ENCODE measurements at places on chromosomes 12 and 14.
A peak's percentile ranks its signal among the peaks of the same experiment; 100 is the strongest.

DNA sequence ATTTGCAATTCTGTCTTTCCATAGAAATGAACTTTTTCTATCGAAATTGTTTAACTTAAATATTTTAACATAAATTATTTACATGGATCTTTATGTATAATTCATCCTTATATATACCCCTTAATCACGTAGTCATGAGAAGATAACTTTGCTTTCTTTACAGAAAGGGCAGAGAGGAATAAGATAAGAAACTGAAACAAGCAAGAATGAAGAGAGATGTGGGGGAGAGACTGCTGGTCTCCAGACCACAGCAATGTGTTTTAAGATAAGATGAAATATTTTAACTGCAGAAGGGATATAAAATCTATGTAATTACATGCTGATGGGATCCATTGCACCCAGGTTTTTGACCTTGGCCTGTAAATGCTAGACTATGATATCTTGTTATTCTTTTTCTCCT, 34.7 kb upstream of the DNM1L start:
- no peak for DNase-seq

DNA sequence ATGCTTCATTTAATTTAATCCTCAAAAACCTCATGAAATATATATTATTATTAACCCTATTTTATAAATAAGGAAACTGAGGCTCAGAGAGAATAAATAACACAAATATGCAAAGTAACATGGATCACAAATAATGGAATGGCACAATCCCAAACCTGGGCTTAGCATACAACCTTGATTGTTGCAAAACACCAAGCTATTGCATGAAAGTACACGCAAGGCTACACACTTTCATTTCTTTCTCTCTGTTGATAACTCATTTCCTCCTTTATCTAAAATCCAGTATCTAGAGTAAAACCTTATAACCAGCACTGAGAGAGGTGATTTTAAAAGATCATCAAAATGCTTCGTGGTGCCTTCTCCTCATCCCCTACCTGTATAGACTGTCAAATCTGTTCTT, 2.8 kb upstream of the DAAM1 start:
- DNase-seq: no peak

GRCh38 chr14:20807304-20808161, 4.9 kb upstream of the RNASE1 start:
- no peak for DNase-seq

GRCh38 chr12:54359762-54360351, 4.4 kb downstream of the GPR84 start:
- DNase-seq: no peak

DNA sequence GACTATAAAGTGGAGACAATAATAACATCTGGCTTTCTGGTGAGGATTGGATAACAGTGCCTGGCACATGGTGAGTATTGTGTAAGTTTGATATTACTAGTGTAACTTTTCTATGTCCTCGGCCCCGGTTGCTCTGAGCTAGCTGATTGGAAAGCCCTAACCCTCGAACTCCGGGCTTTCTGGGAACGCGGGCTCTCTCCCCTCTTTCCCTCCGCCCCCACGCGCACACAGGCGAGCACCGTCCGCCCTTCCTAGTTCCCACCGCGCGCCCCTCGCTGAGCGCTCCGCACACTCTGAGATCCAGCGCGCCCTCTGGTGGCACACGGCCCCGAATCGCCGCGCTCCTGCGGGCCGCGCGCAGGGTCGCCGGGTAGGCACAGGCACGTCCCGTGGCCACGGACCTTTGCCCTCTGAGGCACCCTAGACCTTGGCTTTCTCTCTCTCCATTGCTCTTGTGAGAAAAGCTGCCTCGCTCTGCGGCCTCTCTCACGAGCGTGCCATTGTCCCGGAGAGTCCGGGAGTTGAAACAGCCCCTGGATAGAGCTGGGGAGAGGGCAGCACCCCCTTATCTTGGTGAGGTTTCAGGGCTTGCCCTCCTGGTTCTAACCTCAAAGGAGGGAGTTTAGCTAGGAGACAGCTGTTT, 23.2 kb upstream of the ESRRB start:
- peak; percentile 26 for DNase-seq

DNA sequence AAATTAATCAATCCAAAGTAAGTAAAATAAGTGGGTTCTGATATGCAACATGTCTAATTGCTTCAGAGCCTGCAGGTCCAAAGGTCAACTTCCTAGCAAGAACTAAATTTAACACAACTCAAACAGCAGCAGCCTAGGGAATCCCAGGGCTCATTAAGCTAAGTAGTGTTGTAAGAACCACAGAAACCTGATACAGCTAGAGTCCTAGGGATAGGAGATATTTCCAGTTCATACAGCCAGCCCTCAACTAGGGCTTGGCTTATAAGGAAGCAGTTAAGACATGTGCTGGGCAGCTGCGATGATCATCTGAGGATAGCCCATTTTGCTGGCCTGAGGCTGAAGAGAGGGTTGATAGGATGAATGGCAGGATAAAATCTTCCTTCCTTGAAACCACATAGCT, at the start of gene OR4Q3:
Gene OR4Q3 (plus strand): TSS at position 316 of the 400 bp plus-strand sequence.
- DNase-seq: no peak

DNA sequence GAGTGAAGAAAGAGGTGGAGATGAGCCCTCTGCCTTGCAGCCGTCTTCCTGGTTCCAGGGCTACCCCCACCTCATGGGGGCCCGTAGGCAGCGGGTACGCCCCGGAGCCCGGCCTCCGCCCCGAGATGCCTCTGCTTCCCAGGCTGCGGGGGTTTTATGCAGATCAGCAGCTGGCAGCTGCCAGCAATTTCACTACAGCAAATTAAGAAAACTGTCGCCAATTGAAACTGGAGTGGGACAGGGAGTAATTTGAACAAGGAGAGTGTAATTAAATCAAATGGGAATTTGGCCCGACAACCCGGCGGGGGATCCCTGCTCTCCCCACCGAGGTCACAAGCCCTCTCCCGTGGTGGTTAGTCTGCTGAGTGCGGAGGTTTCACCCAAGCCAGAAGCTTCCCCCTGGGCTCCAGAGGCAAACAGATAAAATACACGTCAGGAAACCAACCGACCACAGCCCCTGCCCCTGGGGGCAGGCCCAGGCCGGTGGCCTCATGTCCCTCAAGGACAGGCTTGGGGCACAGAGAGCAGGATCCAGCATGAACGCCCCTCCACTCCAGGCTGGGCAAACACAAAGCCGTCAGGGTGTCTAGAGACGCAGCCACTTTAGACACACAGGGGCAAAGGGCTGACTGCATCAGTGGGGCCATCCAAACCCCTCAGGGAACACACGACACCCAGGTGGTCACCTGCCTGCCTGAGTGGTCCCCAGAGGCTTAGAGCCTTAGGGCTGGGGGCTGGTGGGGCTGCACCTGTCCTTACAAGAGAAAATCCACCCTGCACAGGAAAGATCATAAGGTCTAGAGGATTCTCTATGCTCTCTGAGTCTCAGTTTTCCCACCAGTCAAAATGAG, 53.8 kb downstream of the TESC start:
- no peak for DNase-seq

DNA sequence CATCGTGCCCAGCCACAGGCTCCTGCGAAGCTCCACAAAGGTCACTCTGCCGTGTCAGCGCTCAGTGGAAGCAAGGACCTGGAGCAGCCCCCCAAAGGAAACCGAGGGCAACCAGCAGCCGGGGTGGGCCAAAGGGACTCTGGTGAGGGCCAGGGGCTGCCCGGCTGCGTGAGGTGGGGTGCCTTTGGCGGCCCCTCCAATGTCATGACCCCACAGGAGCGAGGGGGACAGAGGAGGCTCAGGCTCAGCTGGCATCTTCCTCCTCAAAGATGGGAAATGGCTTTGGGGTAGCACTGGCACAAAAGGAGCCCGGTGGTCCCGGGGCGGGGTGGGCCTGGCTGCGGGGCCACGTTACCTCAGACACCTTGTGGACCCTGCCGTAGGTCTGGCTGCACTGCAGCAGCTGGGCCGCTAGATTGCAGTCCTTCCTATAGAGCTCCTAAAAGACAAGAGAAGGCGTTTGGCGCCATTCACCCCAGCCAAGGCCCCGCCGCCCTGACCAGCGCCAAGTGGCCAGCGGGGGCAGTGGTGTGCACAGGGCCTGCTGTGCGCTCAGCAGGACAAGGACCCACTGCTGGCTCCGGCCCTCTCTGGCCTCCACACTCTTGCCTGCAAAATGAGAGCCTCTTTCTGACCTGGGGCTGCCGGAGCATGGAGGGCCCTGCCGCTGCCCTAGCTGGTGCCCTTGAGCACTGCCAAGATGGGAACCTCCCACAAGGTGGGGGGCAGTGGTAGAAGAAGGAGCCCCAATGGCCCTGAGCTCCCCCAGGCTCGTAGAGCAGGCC, 46.9 kb downstream of the BEGAIN start:
- DNase-seq: no peak

DNA sequence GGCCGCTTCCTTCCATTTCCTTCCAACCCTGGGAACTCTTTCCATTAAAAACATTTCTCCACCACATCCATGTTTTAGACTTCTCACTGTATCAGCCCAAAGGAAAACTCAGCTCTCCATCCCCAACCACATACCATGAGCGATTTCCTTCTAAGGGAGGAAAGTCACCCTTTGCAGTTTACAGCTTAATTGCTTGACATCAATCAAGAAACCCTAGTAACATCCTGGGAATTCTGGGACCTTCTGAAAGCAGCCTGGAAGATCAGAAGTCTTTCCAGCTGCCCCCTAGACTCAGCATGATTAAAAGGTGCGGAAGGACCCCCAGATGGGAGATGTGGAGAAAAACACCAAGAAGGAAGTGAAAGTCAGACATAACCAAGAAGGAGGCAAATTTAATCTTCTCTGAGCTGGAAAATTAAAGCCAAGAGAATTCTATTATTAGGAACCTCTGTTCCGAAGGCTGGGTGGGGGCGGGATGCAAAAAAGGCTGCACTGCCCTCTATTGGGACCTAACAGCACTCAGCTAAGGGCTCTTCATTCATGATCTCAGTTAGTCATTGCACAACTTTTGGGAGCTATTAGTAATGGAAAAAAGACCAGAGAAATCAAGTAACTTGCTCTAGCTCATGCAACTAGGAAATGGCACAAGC, 73.3 kb upstream of the PLXNC1 start:
- DNase-seq: peak; percentile 80

DNA sequence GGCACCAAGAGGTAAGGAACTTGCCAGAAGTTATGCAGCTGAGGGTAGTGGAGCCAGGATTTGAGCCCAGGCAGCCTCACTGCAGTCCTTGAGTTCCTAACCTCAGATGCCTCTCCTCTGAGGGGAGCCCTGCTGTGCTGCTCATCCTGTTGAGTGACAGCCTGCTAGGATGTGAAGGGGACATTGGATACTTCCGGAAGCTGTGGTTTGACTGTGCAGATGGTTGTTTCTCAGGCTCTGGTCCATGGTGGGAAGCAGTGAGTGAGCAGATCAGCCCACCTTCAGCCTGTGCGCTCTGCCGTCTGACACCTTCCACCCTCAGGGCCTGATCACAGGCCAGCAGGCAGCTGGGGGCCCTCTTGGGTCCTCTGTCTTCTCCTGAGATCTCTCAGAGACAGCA, 253.2 kb downstream of the CACNA1C start:
- no peak for DNase-seq

DNA sequence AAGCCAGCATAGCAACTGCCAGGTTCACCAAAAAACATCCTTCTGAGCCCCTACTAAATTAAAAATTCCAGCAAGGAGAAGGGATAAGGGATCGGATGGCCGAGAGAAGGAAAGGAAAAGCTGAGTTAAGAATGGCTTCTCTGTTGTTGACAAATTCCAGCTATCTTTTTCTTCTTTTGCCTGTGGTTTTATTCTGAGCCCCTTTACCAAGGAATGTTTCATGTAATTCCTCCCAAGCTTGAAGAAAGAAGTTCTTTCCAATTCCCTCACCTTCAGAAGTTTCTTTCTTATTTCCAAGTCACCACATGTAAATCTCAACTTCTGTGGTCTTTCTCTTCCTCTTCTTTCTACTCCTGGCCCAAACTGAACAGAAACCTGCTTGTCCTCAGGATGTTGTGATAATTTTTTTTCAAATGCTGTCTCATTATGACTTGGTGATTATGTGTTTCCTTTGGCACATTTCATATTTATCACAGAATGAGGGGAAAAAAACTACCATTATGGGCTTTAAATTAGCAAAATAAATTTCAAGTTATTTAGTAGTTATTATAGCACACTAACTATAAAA, 40.0 kb downstream of the FGD6 start:
- DNase-seq: no peak

- DNase-seq: peak; percentile 90
Measured at GRCh38 chr14:101972126-101972866, 7.9 kb downstream of the DYNC1H1 start.

GRCh38 chr12:2049604-2050540, 2.9 kb upstream of the CACNA1C start:
- DNase-seq: no peak

GRCh38 chr12:6613015-6613775, 6.0 kb upstream of the CHD4 start:
- no peak for DNase-seq

GRCh38 chr14:21233457-21234076, 35.7 kb downstream of the HNRNPC start:
- DNase-seq: no peak

DNA sequence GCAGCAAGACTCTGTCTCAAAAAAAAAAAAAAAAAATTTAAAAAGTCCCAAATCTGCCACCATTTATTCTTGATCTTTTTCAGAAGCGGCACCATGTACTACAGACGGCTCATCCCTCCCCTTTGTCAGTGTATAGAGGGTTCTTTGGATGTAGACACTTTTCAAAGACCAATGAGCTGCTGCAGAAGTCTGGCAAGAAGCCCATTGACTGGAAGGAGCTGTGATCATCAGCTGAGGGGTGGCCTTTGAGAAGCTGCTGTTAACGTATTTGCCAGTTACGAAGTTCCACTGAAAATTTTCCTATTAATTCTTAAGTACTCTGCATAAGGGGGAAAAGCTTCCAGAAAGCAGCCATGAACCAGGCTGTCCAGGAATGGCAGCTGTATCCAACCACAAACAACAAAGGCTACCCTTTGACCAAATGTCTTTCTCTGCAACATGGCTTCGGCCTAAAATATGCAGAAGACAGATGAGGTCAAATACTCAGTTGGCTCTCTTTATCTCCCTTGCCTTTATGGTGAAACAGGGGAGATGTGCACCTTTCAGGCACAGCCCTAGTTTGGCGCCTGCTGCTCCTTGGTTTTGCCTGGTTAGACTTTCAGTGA, 6.5 kb upstream of the ACACB start:
- no peak for DNase-seq

- DNase-seq: no peak
Measured at GRCh38 chr14:50704454-50705010, 36.4 kb upstream of the SAV1 start.

GRCh38 chr12:89752341-89752740, 43.7 kb upstream of the ATP2B1 start:
- no peak for DNase-seq

GRCh38 chr12:13937735-13938134, 43.7 kb downstream of the GRIN2B start:
- no peak for DNase-seq

- DNase-seq: no peak
Measured at GRCh38 chr14:67285876-67286452, 44.7 kb downstream of the PALS1 start.

Measured in gastrocnemius medialis (tissue), 4 donors.